Activated gamma-delta T cell treated with anti-CD3 and anti-CD28 coated beads, Interleukin-2, amount 50 U/mL, for 16 hours (primary cell): ENCODE measurements at places on chromosomes 1 and 21.

- no peak for DNase-seq
These were observed 46.9 kb upstream of the TMEM51 start for GRCh38 chr1:15106608-15107007.

DNA sequence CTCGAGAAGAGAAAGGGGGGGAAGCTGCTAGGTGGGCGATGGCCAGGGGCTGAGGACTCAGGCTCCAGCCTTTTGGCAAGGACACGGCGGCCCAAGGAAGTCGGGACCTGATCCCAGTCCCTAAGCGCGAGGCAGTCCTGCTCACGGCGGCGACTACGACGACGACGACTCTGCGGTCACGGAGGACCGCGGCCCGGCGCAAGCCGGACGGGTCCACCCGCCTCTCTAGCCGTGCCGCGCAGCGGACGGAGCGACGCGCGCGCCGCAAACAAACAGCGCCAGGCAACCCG, 401 bp downstream of the WNT9A start:
- DNase-seq, result no peak

- no peak for DNase-seq
These were observed 6.2 kb upstream of the EXTL1 start for GRCh38 chr1:26015358-26015757.

DNA sequence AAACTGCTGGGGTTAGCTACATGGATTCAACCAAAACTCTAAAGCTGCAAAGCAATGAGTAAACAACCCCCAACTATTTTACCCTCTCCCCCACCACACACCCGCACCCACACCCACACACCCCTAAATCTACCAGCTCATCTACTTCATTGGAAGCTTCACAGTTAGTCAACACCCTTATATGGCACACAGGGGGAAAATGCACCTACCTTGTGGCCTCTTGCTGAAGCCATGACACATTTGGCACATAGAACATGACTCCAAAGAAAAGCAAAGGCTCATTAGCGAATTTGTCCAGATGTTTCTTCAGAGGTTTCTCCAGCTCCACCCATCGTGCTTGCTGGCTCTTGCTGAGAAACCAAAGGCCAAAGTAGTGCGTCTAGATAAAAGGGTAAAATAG, 99.8 kb downstream of the PTPN14 start:
- no peak for DNase-seq

DNA sequence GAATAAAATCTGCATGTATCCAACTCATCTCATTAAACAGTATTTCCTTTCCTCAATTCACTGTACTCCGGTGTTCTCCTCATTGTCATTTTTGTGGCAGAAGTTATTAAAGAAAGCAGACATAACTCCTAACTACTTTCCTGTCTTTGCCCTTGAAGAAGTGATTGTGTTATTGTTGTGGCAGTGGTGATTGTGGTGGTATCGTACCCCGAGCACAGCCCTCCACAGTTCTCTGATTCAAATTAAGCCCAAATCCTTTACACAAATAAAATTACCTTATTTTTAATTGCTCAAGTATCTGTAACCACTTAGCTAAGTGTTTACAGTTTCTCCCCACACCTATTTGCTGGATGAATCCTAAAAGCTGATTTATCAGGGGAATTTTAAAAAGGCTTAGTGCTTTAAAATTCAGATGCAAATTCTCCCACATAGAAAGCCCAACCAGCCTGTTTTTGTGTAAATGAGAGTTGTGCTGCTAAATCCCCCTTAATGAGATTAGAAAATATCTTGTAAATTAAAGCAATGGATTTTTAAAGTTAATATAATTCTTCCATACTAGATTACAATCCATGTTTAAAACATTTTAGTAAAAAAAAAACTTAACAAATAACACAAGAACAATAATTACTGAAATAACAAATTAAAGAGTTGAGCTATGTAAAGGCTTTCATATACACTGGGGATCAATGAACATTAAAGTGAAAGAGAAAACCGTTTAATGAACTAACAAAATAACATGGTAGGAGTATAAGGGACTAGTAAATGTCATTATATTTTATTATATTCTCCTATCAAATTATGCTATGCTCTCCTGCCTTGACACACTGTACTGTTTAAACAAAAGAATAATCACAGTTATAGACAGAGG, 259.0 kb downstream of the NEGR1 start:
- no peak for DNase-seq

DNA sequence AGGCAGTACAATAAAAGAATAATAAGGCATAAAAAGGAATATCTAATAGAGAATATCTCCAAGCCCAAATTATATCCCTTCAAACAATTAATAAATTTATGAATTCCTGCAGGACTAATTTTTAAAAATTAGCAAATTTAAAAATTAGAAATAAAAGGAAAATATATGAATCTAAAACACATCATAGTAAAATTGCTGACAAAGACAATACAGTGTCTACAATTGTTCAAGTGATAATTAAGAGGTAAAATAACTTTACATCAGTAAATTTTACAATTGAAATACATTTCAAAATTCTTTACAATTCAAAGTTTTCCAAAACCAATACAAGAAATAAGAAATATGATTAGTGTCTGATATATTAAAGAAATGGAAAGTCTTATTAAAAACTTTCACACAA, 22.8 kb upstream of the OLFM3 start:
- DNase-seq, result no peak

- DNase-seq, result no peak
These were observed 20.0 kb upstream of the FCER1A start for GRCh38 chr1:159282118-159282517.

GRCh38 chr21:37391666-37392065, 25.1 kb downstream of the DYRK1A start:
- no peak for DNase-seq

DNA sequence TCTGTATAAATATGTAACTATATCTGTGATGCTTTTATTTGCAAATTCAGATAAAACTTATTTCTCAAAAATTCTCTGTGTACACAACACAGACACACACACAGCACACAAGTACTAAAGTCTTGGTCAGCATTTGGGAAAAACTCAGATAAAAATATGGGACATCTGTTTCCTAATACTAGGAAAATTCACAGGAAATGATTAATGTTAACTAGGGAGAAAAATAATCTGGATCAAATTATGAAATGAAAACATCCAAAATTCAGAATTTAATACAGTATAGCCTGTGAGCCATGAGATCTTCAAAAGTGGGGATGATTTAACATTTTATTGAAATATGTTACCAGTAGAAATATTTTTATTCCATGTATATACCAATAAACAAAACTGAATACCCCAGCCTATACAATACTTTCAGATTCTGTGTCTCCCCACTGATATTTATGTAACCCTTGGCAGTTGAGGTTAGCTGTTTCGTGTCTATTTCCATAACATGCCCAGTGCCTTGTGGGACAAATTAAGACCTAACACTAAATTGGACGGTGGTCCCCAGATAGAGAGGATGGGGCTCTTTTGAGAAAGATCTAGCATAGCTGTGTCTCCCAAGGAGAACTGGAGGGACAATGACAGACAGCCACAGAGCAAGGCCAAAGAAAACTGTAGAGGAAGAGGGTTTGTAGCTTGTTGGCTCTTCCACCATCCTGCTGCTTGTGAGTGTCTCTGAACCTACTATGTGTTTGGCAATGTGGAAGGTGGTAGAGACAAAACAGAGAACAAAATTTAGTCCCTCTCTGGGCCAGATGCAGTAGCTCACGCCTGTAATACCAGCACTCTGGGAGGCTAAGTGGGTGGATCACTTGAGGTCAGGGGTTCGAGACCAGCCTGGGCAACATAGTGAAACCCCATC, 47.2 kb downstream of the GNG12 start:
- DNase-seq, result no peak

DNA sequence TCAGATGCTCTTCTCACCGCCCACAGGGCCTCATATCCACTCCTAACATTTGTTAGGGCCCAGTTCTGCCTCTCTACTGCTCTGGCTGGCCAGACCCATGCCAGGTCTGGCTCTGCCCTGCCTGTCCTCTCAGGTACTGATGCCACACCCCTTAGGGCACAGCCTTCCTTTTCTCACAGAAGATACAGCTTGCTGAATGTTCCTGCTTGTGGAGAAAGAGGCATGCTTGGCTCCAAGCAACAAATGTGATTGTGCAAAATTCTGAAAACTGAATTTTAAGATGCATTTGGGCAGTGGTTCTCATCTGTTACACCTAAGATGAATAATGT, 178.1 kb downstream of the TGFBR3 start:
- no peak for DNase-seq

DNA sequence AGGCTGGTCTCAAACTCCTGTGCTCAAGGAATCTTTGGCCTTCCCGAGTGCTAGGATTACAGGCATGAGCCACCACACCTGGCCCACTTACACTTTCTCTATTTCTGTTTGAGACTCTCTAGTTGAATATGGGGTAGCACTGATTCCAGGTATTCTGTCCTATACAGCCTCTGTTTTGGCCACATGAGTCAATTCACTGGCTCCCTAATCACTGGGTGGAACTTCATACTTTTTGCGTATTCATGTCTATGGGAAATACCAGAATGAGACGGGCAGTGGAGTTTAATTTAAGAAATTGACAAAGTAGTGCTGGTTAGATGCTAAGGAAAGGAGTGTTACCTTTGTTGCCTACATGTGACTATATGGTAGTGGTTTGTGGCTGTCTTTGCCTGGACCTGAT, 35.5 kb downstream of the MACF1 start:
- DNase-seq, result no peak

DNA sequence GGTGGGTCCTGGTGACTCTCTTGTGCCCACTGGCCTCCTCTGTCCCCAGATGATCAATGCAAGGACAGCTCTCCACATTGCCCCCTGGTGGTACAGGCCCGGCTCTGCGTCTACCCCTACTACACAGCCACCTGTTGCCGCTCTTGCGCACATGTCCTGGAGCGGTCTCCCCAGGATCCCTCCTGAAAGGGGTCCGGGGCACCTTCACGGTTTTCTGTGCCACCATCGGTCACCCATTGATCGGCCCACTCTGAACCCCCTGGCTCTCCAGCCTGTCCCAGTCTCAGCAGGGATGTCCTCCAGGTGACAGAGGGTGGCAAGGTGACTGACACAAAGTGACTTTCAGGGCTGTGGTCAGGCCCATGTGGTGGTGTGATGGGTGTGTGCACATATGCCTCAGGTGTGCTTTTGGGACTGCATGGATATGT, 10.8 kb downstream of the ADAMTSL4 start:
- peak; percentile 65 for DNase-seq

- DNase-seq, result no peak
These were observed 4.8 kb upstream of the SRP9 start for GRCh38 chr1:225772848-225773247.

GRCh38 chr1:25186161-25187007, 45.9 kb downstream of the SYF2 start:
- DNase-seq, result no peak

DNA sequence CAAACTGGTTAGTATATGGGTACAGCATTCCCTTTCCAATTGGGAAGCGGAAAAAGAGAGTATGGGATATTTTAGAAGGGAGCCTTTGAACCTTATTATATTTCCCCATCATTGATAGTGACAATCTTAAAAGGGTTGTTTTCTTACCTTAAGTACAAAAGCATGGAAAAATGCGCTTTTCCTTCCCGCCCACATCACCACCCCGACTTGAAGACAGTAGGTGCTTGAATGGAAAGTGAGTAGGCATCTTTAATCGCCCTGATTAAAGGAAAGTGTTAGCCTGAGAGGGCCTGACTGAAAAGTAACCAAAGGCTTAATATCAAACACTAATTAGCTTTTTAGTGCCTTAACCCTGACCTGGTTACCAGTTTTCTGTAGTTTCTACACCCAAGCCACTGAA, 15.4 kb downstream of the GGPS1 start:
- DNase-seq, result no peak

DNA sequence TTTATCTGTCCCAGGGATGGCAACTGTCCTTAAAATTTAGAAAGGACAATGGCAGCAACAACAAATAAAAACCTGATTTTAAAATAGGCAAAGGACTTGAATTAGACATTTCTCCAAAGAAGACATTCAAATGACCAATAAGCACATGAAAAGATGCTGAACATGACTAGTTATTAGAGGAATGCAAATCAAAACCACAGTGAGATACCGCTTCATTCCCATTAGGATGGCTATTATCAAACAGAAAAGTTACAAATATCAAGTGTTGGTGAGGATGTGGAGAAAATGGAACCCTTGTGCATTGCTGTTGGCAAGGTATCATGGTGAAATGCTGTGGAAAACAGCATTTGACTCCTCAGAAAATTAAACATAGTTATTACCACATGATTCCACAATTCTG, 120.7 kb downstream of the CRB1 start:
- DNase-seq, result no peak

DNA sequence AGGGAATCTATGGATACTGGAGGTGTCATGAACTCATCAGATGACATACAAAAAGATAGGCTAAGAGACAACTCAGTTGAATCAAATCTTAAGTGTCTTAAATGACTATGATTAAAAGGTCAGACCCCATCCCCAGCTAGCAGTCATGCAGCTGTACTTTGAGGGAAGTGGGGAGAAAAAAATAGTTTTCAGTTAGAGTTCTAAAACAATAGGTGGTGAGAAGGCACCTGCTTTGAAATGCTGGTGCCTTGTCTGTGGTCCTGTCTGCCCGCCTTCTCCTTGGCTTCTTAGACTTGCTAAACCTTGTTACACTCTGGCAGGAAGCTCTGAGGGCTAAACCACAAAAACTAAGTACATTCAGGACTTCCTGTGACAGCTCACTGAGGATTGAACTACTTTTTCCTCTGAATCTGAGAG, 15.3 kb downstream of the CD2 start:
- peak; percentile 53 for DNase-seq

DNA sequence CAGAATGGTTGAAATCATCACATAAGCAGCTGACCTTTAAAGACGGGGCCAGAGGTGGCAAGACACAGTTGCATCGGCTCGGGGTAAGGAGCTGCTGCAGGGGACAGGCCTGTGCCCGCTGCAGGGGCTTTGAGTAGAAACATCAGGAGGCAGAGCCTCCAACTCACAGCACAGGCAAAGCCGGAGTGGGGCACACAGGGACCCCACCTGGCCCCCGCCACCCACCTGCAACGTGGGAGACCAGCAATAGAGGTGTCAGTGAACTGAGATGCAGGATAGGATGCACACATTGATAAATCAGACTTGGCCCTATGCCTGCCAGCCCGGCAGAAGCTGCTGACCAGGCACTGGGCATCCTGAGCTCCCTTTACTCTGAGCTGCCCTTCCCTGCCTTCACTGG, 257.2 kb downstream of the NPHP4 start:
- DNase-seq, result no peak

DNA sequence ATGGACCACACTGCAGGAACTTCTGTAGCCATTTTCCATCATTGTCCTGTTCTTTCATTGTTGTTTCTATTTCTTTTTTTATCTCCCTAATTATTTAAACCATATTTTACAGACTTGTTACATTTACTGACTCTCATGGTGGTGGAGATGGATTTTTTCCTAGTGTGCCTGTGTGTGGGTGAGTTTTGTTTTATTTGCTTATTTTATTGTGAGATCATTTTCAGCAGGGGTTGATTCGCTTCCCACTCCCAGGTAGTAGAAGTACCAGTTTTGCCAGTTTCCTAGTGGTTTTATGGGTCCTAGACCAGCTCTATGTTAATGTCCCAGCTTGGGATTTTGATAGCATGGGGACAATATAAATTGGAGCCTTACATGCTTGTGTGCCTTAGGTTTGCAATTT, 80.0 kb upstream of the BACH1 start:
- no peak for DNase-seq
